ENCODE measurements at places on chromosomes 16 and 17.

DNA sequence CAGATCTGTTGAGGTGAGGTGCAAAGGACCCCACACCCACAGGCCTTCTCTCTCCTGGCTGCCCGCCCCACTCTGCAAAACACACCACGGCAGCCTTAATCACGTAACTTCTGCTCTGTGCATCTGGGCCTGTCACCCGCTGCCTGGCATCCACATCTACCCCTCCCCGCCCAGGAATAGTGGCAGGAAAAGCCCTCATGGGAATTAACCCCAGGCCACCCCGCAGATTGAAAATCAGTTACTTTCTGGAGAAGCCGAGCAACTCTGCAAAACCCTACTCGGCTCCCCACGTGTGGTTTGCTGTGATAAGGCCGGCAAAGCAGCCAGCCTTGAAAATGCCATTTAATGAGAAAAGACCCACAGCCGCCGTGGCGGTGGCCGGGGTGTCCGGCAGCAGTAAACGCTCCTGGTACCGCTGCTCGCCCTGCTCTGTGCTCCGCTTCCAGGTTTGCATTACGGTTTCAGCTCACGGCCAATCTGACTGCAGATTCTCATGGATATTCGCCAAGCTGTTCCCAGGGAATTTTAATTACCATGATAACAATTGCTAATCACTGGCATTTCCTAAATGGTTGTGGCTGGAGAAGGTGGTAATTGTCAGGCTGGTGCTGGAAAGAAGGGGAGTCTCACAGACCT, 78.0 kb upstream of the DOC2B start:
- no peak for DNase-seq

- DNase-seq = no peak
Observed at GRCh38 chr17:40850293-40850972, 16.6 kb downstream of the KRT12 start.

DNA sequence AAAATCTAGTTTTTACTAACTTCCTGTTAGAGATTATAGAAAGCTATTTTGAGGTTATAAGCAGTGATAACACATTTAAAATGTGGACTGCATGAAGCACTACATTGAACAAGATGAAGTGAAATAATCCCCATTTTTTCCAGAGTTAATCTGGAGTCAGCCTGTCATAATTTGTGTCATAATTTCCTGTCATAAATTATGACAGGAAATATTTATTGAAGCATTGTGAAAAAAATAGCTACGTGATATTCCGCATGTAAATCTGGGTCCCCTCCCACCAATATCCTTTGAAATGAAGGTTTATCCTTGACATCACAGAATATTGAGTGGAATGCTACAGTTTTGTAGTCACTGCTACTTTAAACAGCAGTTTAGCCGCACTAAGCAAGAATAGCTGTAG, 40.1 kb downstream of the OMG start:
- no peak for DNase-seq

- no peak for DNase-seq
Observed at GRCh38 chr16:30524575-30525568, 1.5 kb downstream of the ZNF768 start.

GRCh38 chr16:10791048-10791447, 27.5 kb downstream of the TVP23A start:
- DNase-seq = no peak

- peak; percentile 18 for DNase-seq
Observed at GRCh38 chr16:74700438-74701225, at the start of gene MLKL. Gene MLKL, minus strand, starts transcription at chr16:74700862. Its CDS starts 5,105 bp downstream, at chr16:74695757.

GRCh38 chr17:61076621-61077031, 323.0 kb upstream of the TBX2 start:
- DNase-seq = no peak

- DNase-seq = peak; percentile 85
Observed at GRCh38 chr17:27293898-27294688, at the start of gene WSB1. Gene WSB1, plus strand, starts transcription at chr17:27294114. Its CDS starts 282 bp downstream, at chr17:27294396.

GRCh38 chr16:3957344-3957980, 76.9 kb upstream of the CREBBP start:
- no peak for DNase-seq

All from right renal cortex interstitium (tissue), 3 donors.